ENCODE measurements at places on chromosomes 11 and 22.
A peak's percentile ranks its signal among the peaks of the same experiment; 100 is the strongest.

GRCh38 chr11:44811841-44812448 is 85.2 kb downstream of the TSPAN18 start:
- DNase-seq: no peak

GRCh38 chr11:72347691-72348090 is 86.6 kb downstream of the CLPB start:
- no peak for DNase-seq

- DNase-seq: no peak
Measured at GRCh38 chr11:97544431-97544830, 1154.6 kb downstream of the JRKL start.

- no peak for DNase-seq
Measured at GRCh38 chr11:128701936-128702335, 8.1 kb downstream of the FLI1 start.

- peak; percentile 54 for DNase-seq
Measured at GRCh38 chr11:62560566-62561103, 13.1 kb downstream of the EEF1G start.

DNA sequence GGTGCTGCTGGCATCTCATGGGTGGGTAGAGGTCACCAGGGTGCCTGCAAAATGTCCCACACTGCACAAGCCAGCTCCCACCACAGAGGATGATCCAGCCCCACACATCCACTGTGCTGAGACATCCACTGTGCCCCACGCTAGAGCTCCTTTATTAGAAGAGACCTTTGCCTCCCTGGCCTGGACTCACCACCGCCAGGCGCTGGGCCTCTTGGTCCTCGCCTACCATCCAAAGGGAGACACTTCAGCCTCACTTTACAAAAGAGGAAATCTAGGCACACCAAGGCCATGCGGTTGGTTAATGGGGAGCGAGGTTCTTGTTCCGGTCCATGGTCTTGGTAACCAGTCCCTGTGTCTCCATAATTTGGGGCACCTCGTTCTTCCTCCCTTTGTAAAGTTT is 3.4 kb upstream of the ANO1 start:
- no peak for DNase-seq

DNA sequence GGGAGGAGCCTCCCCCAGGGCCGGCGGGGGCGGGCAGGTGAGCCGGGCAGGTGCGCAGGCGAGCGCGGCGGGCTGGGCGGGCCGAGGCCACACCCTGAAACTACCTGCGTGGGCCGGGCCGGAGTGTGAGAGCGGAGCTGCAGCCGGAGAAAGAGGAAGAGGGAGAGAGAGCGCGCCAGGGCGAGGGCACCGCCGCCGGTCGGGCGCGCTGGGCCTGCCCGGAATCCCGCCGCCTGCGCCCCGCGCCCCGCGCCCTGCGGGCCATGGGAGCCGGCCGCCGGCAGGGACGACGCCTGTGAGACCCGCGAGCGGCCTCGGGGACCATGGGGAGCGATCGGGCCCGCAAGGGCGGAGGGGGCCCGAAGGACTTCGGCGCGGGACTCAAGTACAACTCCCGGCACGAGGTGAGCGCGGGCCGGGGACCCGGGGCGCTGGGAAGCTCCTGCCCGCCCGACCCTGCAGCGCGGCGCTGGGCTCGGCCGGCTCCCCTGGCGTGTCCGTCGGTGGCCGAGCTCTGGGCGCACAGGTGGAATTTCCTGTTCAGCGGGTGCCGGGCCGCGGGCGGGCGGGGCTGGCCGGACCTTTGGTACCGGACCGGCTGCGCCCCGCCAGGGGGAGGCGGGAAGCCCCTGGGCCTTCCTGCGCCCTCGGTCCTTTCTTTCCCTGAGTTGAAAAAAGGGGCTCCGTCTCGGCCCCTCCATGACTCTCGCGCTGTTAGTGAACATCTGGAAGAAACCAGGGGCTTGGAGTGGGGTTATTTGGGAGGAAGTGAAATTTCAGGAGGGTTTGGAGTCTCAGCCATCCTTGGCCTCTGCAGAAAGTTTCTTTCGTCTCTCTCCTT is at the start of gene ST14:
ST14 (plus strand) TSS at position 126 of the 841 bp plus-strand sequence; CDS start at position 324, 198 bp downstream.
- DNase-seq: no peak

- no peak for DNase-seq
Measured at GRCh38 chr11:64604458-64605243, 13.6 kb downstream of the SLC22A12 start.

DNA sequence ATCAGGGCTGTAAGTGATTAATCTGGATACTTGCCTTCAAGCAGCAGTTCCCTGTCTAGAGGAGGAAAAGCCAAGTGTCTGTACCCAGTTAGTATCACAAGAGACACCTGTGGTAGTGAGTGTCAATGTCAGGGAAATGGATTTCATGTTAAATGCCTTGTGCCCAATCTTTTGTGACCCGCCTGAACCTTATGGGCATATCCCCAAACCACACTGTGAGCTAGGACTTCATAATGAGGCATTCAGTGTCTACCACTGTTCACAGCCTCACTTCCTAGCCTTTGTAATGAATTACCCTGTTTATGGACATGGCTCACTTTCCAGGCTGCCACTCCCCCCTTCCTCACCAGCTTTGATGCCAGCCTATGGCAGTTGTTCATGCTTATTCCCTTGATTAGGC is 125.1 kb downstream of the TRIM44 start:
- no peak for DNase-seq

- no peak for DNase-seq
Measured at GRCh38 chr11:5267033-5267563, 2.6 kb downstream of the HBE1 start.

DNA sequence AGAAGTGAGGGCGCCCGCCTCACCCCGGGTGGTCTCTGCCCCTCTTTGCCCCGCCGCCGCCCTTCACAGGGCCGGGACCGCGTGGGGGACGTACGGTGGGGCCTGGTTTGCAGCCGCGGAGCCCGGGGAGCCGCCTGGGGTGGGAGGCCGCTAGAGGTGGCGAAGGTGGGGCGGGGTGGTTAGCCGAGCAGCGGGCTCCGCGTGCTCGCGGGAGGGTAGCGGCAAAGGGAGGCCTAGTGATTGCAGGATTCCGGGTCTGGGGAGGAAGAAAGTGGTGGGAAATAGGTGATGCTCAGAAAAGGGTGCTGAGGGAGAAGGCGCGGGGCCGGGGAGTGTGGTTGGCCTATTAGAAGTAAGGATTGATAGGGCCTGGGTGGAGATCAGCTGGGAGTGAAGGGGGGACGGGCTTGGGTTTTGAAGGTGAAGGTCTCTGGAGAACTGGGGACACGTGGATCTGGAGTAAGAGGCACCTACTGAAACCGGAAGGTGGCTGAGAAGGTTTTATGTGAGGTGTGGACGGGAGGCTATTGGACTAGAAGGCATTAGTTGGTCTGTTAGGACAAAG is 571 bp downstream of the FAR1 start:
- DNase-seq: peak; percentile 28

- no peak for DNase-seq
Measured at GRCh38 chr11:57144075-57144474, 37.7 kb upstream of the LRRC55 start.

DNA sequence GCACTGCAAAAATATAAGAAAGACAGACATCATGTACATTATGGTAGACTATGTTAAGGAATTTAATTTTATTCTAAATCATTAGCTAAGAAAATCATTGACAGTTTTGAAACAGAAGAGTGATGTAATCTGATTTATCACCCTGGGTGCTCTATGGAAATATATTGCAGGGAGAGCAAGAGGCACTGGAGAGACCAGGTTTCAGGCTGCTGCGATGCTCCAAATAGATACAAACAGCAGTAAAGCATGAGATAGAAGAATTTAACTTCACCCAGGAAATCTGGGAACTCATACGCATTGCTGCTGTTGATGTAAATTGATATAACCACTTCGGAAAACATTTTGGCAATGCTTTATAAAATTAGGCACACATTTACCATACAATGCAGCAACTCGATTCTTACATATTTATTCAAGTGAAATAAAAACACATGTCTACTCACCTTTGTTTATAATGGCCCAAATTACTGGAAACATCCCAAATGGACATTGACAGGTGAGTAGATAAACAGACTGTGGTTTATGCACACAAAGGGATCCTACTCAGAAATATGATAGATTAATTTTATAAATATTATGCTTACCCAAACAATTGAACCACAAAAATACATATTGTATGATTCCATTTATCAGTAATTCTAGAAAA is 535.1 kb upstream of the CHORDC1 start:
- DNase-seq: no peak

- no peak for DNase-seq
Measured at GRCh38 chr22:26318975-26319374, 110.1 kb upstream of the ASPHD2 start.

GRCh38 chr11:120142441-120143100 is 4.7 kb upstream of the TRIM29 start:
- DNase-seq: no peak

DNA sequence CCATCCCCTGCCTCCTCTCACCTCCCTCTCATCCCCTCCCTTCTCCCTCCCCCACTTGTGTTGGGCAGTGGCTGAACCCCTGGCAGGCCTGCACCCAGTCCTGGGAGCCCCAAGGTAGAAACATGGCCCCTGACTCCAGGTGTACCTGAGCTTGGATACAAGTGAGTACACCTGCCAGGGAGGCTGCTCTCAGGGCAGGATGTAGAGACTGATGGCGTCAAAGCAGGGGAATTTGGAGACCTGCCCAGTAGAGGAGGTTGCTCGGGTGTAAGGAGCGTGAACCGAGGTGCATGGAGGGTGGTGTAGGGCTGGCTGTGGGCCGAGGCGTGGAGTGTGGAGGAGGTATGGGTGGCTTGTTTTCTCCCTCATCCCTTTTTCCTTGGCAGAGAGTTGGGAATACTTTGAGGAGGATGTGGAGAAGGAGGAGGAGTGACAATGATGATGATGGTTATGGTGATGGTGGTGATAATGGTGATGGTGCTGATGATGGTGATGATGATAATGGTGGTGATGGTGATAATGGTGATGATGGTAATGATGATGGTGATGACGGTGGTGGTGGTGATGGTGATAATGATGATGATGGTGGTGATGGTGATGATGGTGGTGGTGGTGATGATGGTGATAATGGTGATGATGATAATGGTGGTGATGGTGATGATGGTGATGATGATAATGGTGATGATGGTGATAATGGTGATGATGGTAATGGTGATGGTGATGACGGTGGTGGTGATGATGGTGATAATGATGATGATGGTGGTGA is 12.3 kb downstream of the MRGPRG start:
- DNase-seq: no peak

DNA sequence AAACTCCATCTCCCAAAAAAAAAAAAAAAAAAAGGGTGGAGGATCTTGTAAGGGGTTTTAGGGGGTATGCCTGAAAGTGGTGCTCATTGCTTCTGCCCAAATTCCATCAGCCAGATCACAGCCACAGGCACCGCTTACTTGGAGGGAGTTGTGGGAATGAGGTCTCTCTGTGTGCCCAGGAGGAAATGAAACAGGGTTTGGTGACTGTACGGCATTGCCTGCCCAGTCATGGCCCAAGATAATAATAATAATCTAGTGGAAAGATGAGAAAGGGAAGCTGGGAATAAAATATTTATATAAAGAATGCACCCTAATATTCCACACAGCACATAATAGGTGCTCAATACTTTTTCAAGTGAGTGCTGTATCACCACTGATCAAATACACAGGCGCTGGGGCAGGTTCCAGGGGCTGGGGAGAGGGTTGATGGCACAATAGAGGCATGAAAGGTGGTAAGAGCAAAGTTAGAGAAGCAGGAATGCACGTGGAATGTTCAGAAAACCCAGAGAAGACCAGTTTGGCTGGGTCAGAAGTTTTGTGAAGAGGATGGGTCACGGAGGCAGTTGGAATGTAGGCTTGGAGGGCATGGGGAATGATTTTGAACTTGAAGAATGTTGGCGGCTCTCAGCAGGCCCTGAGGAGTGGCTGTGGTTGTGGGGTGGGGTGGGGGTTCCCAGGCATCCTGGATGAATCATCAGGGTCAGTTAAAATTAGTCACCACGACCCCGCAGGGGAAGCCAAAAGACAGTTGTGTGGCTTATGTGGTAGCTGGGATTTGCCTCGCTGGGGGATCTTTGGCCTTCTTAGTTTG is 12.5 kb upstream of the MB start:
- DNase-seq: no peak

- DNase-seq: no peak
Measured at GRCh38 chr22:44642096-44642644, 59.8 kb upstream of the PRR5 start.

DNA sequence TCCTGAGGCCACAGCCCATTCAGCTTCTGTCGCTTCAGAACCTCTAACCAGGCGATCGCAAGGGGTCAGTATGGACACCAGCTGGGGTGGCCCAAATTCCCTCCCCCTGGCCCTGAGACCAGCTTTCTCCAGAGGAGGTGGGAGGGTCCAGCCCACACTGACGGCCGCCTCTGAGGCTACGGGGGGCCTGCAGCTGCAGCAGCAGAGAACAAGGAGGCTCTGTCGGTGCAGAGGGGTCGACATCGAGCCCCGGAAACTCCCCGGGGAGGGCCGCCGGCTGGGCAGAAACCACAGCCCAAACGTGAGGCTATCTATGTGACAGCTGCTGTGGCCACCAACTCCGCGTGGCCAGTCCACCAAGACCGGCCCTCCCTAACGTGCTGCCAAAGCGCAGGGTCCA is 40.8 kb downstream of the ELFN2 start:
- DNase-seq: no peak

GRCh38 chr22:33766091-33766490 is 154.2 kb downstream of the LARGE1 start:
- DNase-seq: no peak

- DNase-seq: no peak
Measured at GRCh38 chr22:32059426-32059825, 16.4 kb downstream of the SLC5A1 start.

GRCh38 chr11:115581871-115582639 is 77.8 kb upstream of the CADM1 start:
- no peak for DNase-seq

- no peak for DNase-seq
Measured at GRCh38 chr11:125300791-125301218, 136.3 kb downstream of the PKNOX2 start.

- DNase-seq: no peak
Measured at GRCh38 chr11:2041153-2041552, 43.5 kb upstream of the H19 start.

GRCh38 chr22:40894417-40894816 is 32.5 kb upstream of the DNAJB7 start:
- DNase-seq: no peak

- DNase-seq: no peak
Measured at GRCh38 chr22:30607300-30607930, 441 bp downstream of the TCN2 start.

DNA sequence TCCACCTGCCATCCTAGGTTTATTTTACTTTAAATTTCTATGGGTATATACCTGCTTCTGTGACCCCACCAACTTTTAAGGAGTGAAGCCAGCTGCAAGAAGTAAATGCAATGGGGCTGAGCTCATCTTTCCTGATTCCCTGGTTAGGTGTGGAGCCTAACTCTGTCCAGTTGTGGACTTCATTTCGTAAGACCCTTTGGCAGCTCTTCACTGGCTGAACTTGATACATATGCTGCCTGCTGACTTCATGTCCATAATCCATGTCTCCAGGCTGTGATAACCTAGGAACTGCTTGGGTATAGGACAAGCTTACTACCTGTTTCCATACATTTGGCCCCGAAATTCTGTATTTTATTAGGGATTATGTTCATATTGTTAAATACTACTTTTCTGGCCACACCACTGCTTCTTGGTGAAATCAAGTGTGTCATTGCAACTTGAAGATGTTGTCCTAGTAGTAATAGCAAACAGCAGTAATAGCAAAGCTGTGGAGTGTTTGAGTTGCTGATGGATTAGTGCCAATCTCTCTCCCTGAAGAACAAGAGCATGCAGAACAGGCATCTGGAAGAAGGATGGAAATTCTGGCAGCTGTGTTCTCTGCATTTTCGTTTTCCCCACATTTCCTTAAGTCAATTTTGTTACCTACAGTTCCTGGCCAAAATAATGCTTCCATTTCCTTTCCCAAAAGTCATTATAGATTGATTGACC is 31.2 kb downstream of the LDLRAD3 start:
- no peak for DNase-seq

GRCh38 chr11:69494851-69495250 is 13.4 kb downstream of the LINC01488 start:
- no peak for DNase-seq

Data from stimulated activated CD4-positive, alpha-beta T cell treated with anti-CD3 and anti-CD28 coated beads, Interleukin-15, amount 100 ng/mL, for 1 hour (primary cell).